ENCODE measurements at places on chromosomes 6 and 20.

DNA sequence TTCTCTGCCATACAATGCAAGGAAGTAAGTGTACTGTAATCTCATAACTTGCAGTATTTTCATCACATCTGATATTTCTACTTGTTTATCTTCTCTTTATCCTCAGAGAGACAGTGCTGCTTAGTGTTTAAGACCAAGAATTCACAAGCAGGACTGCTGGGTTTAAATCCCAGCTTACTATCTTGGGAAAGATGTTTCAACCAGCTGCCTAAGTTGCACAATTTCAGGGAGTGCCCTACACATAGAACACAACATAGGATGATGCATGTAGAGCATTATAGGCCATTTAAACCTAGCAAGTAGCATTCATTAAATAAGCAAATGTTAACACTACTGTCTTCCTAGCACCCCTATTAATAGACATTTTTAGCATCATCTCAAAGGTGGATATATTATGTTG is 205.2 kb upstream of the CEP162 start:
- DNase-seq: peak; percentile 72

DNA sequence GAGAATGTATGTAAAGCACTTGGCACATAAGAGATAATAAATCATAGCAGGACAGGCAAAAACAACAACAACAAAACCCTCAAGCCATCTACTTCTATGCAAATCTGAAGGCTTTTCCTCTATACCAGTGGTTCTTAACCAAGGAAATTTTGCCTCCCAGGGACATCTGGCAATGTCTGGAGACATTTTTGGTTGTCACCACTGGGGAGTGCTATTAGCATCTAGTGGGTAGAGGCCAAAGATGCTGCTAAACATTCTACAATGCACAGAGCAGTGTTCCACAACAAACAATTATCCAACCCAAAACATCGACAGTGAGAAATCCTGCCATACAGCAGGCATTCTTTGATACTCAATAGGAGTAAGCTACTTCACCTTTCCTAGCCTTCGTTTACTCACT is 28.2 kb downstream of the NDRG3 start:
- DNase-seq: no peak

DNA sequence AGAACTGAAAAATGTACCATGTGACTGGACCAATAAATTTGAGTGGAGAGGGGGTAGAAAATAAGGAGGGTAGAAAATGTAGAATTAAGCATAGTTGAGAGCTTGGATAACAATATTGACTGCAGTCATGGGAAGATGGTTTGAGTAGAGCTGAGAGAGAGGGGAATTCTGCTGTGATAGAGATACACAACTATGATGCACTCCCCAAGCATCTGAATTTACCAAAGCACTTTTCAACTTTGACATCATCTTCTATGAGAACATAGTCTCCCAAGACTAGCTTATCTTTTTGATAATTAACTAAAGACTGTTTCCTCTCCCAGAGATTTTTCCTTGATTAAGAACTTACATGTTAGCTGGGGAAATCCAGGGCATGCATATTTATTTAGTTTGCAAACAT is 103.1 kb downstream of the TNFRSF21 start:
- no peak for DNase-seq

- DNase-seq: no peak
Observed at GRCh38 chr6:144597511-144597910, 312.4 kb downstream of the UTRN start.

GRCh38 chr20:59743767-59744485 is 139.6 kb downstream of the PHACTR3 start:
- no peak for DNase-seq

DNA sequence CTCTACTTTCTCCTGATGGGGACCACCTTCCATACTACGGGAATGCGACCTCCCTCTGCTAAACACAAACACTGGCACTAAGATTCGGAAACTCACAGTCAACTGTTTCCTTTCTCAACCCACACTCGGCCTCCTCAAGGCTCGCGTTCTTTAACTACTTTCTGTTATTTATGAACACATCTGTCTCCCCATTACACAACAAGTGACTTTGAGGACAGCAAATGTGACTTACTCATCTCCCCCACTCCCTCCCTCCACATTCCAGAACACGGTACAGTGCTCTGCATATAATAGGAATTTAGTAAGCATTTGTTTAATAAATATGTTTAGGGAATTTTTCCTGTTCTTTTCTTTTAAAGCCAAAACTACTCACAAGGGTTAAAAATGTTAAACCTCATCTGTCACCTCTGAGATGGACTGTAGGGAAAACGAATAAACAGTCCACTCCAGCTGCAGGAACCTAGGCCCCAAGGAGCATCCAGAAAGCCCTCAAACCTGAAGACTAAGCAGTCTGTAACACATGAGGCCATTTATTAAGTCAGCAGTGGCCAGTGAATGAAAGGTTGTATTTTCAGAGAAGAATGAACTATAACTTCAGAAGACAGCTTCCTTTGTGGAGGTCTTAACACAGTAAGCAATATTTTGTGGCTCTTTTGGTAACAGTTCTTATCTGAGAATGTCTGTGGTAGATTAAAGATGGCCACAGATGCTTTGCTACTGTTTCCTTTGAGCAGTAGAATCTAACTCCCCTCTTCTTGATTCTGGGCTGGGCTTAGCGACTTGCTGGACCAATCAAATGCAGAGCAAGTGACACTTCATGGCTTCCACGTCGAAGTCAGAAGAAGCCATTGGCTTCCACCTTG is 209.6 kb upstream of the DTNBP1 start:
- no peak for DNase-seq

DNA sequence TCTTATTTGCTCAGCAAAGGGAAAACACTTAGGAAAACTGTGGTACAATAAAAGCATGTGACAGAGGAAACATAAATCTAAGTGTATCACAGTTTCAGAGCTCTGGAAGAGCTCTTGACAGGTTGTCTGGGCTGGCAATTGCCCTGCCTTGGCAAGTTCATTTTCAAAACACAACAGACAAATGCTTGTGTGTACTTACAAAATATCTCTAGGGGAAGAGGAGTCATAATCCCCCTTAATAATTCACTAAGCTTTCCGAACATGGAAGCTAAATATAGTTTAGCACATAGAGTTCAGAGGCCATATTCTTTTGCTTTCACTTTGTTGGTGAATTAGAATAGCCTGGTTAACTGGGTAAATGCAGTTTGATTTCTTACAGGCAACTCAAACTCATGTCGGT is 211.6 kb upstream of the THEMIS start:
- no peak for DNase-seq

- DNase-seq: no peak
Observed at GRCh38 chr6:111770263-111771093, 102.8 kb downstream of the FYN start.

GRCh38 chr6:79377047-79377446 is 142.6 kb upstream of the HMGN3 start:
- no peak for DNase-seq

DNA sequence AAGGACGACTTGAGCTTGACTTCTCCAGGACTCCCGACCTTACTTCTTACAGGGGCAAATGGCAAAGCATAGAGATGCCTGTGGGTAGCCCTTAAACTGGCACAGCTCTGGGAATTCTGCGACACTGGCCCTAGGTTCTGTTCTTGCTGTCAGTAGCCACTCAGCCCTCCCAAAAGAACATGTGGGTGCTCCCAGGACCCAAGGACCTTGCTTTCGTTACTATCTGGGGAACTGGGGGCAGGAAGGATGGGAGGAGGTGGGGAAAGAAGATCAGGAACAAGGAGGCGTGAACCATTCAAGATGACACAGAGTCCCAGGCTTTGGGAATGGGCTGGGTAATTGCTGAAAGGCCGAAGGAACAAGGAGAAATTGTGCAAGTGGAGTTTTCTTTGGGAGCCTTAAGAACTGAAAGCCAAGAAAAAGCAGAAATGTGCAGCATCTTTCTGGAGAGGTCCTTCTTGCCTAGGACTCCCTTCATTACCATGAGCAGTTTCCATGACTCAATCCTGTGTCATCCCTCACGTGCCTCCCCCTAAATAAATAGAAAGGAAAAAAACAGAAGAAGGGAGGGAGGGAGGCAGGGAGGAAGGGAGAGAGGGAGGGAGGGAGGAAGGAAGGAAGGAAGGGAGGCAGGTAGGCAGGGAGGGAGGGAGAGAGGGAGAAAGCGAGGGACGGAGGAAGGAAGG is 284.6 kb upstream of the FOXQ1 start:
- DNase-seq: peak; percentile 26

GRCh38 chr6:35569011-35569461 is 56.3 kb upstream of the TULP1 start:
- no peak for DNase-seq

DNA sequence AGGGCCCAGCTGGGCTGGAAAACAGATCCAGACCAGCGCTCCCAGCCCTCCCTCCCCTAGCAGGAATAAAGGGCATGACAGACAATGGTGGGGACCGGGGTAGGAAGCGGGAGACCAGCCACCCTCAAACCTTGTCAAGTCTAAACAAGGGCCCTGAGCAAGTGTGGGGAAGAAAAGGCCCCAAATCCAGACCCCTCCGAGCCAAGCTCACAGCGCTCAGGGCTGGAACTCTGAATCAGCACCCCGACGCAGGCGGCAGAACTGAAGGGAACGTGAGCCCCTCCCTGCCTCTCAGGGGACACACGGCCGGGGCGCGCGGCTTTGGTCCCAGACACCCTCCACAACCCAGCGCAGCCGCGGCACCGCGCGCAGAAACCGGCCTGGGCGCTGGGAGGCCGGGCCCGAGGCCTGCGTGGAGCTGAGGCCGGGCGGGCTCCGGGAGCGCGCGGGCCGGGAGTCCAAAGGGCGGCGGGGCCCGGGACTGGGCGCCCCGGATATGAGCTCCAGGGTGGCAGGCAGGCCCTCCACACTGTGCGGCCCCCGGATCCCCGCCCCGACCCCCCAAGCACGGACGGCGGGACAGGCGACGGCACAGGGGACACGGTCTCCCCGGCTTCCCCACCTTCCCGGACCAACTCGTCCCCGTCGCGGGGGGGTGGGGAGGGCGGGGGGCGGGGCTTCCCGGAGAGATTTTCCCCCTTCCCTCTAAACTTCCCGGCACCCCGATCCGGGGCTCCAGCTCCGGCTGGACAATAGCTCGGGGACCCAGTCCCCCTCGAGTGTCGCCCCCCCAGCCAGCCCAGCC is 641 bp downstream of the TEAD3 start:
- DNase-seq: no peak

- no peak for DNase-seq
Observed at GRCh38 chr6:127077886-127078285, 40.6 kb upstream of the RSPO3 start.

DNA sequence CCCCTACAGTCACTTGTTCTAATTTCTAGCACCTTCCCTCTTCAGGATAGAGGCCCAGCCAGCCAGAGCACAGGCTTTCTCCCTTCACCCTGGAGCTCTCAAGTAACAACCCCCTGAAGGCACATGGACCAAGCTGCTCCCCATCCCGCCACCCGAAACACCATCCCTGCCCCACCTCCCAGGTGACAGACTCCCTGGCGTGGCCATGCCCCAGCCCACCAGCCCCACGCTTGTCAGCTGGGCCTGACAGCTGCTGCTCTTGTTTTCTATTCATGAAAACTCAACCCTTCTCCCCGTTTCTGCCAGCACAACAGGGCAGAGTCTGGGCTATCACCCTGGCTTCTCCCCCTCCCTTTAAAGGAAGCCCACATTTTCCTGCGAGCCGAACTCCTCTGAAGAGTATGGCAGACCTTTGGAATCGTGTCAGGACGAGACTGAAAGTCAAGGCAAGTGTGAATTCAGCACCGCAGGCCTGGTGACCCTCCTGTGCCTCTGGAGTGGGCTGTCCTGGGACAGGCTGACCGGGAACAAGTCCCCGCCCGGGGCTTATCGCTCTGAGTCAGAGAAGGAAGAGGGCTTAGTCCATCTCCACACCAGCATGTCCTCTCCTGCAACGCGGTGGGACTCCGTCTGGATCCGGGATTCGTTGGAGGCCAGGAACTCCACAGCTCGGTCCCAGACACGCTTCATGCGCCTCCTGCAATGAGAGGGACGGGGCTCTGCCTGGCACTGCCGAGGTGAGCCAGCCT is 16.7 kb downstream of the LEMD2 start:
- no peak for DNase-seq

DNA sequence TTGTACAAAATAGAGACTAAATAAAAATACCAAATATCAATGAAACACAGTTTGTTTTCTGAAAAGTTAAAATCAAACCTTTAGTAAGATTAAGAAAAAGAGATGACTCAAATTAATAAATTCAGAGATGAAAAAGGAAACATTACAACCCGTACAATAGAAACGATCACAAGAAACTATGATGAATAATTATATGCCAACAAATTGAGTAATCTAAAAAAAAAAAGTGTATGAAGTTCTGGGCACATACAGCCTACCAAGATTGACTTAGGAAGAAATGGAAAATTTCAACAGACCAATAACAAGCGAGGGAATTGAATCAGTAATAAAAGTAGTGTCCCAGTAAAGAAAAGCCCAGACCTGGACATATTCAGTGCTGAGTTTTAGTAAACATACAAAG is 94.8 kb downstream of the STXBP5 start:
- DNase-seq: no peak

GRCh38 chr6:17036065-17036393 is 65.8 kb upstream of the STMND1 start:
- no peak for DNase-seq

DNA sequence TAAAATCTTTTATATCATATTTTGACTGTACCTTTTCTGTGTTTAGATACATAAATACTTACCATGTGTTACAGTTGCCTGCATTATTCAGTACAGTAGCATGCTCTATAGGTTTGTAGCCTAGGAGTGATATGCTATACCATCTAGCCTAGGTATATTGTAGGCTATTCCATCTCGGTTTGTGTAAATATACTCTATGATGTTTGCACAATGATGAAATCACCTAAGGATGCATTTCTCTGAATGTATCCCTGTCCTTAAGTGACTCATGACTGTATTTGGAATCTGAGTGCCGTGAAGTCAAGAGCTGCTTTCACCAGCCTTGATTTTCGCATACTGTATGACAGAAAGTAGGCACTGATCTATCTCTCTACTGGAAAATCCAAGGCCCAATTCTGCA is 129.9 kb downstream of the UTRN start:
- DNase-seq: peak; percentile 73

- DNase-seq: no peak
Observed at GRCh38 chr6:160160450-160160849, 38.8 kb downstream of the SLC22A1 start.

DNA sequence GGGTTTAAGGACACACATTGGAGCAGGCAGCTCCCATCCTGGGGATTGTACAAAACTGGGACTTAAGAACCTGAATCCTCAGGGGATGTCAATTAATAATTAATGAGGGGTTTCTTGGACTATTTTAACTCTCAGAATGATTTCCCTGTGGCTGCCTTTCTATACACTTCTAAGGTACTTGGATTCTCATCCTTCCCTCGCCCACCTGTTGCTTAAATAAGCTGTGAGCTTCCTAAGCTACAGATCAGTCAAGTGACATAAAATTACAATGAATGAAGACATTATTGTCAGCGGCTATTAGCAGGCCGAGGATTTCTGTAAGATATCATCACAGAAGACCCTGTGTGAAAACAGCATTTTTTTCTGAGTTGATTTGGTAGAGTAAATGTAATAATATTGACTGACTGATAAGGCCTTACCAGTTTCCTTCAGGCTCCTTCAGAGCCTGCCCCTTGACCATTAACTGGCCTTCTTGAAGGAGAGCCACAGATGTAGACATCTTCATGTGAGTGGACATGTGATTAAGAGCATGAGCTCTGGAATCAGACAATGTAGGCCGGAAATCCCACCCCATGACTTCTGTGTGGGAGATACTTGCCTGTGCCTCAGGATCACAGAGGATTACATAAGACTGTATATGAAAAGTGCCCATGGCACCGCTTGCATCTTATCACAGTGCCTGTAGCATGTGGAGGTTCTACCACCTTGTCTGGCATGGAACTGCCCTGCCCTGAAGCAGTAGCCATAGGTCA is 101.7 kb downstream of the TULP4 start:
- no peak for DNase-seq
